Stimulated activated CD8-positive, alpha-beta memory T cell treated with anti-CD3 and anti-CD28 coated beads, Interleukin-15, amount 100 ng/mL, for 24 hours (primary cell): ENCODE measurements at places on chromosomes 2 and 18.

DNA sequence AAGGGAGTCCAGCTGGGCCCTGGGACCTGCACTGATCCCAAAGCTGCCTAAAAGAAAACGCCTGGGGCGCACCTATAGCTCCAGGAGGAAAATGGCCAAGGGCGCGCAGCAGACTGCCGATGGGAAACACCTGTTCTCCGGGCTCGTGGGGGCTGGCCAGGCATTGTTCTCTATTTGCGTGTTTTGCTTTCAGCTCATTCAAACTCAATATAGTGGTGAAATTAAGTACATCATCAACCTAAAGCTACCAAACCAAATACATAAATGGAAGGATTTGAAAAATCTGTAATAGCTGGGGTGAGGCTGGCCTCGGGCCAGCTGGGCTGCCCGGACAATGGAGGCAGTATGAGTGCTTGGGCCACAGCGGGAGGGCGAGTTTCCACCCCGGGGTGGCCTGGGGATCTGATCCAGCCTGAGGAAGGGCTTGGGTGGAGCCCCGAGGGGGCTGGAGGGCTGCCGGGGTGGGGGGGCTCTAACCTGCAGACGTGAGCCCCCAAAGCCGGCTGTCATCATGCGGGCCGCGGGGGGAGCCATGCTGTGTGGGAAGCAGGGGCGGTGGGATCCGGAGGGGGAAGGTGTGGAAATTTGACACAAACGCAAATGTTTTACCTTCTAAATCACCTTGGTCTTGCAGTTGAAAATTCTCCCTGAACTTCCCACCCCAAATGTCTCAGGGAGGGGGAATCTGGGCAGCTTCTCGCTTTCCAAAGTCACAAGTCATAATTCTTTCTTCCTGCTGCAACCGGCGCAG lies 77.6 kb downstream of the ASB1 start:
- DNase-seq = no peak

DNA sequence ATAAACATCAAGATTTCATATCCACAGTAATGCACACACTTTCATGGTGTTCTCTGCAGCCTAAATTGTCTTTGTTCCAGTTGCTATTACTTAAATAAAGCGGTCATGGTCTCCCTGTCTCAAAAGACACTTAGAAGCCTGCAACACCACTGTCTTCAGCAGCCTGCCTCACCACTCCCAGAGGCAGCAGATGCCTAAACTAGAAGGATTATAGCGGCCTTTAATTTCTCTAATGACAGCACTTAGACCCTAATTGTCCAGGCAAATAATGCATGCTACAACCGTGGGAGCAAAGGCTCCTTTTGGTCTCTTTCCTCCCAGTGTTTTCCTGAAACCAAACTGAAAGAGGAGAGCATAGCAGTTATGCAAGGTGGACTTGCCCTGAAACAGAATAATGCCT lies 248.8 kb upstream of the SLC39A10 start:
- no peak for DNase-seq

- no peak for DNase-seq
These were observed 27.6 kb upstream of the SLC40A1 start for GRCh38 chr2:189608170-189608569.

- DNase-seq = no peak
These were observed 60.4 kb upstream of the TWIST2 start for GRCh38 chr2:238787501-238787900.

- no peak for DNase-seq
These were observed 40.9 kb downstream of the ANKRD12 start for GRCh38 chr18:9177466-9177865.

DNA sequence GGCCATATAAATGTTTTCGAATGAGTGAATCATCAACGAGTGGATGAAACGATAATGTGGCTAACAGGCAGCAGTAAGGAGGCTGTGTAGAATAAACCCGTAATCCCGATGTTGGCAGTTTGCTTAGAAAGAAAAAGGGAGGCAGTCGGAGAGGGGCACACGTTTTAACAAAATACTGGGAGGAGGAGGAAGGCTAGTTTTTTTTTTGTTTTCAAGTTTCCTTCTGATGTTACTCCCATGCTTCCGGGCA lies 476 bp upstream of the MSH2 start:
- no peak for DNase-seq

DNA sequence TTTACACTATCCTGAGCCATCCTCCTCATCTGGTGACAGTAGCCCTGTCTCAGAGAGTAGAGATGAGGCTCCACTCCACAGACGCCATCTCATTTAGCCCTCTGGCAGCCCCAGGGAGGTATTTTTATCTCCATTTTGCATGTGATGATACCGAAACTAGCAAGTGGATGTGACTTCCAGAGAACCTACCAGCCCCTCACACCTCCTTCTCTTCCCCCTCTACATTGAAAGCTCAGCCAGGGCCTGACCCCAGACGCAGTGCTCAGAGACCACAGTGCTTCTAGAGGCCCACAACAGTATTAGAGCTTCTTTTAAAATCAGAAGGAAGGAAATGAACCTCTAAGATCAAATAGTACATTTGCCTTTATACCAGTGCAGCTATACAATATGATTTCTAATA lies 8.3 kb downstream of the GYPC start:
- no peak for DNase-seq

- DNase-seq = no peak
These were observed 11.7 kb downstream of the PSTPIP2 start for GRCh38 chr18:46060359-46060841.

DNA sequence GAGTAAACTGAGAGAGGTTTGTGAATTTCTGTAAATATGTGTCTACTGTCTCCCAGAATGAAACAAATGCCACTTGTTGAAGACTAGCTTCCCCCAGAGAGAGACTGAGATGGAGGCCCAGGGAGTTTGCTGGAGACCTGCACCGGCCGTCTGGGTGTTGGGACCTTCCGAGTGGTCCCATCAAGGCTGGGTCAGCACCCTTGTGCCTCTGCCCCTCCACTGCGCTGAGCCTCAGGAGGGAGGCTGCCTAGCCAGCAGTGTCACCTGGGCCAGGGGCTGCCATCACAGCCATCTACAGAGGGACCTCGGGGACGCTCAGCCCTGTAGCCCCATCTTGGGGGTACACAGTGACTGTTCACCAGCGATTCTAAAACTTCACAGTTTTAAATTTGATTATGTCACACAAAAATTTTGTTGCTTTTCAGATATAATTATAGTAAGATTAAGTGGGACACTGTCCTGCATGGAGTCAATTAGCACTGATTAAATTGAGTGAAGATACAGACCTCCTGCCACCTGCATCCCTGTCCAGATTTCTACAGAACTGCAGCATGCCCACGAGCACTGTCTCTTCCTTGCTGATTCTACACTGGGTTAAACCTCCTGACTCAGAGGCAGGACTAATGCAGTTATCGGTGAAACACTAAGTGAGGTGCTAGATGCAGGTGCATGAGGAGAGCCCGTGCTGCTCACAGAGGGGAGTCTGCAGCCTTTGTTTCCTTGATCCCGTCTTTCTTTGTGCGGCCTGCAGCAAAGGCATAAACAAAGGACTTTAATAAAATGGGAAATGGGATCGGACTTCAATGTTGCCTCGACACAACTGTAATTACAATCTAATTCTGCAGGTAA lies 50.5 kb downstream of the TMEM18 start:
- no peak for DNase-seq

DNA sequence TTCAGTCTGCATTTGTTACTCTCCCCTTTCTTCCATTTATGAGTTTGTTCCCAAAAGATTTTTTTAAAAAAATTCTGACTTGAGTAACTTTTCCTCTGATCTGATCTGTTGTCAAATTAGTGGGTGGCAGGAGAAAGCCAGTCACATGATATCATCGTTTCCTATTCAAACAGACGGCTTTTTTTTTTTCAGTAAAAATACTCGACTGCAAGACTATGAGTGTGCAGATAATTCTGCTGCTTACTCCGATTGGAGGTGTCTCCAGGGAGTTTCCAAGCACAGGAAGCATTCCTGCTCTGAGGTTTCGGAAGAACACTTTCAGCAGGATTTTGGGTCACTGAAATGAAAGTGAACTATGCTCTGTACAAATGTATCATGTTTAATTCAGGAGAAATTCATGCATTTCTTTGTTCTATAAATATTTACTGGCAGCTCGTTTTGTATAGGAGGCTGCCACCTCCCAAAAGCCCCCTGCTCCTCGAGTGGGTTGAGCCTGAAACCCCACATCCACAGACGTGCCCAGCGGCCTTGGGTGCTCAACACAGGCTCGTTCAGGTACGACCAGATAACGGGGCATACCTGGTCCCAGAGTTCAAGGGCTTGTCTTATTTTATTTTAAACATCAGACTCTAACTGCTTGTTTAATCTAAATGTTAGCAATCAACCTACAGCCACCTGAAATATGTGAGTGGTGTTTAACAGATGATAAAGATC lies 126.9 kb upstream of the ZNF516 start:
- DNase-seq = no peak

DNA sequence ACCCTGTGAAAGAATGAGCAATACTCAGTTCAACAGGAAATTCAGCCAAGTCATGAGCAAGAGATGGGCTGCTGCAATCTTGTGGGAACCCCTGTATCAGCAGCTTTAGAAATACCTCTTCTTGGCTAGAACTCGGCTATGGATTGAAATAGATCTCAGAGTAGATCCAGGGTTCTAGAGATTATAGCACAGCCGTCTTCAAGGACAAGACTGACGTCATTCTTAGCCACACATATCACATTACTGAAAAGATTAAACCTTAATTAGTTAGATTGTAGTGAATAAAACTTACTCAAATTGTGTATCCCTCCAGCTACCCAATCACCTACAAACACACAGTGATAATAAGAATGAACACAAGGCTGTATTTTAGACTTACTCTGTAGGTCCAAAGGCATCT lies 776.4 kb downstream of the EPHA4 start:
- DNase-seq = no peak

- no peak for DNase-seq
These were observed 105.9 kb upstream of the SIX2 start for GRCh38 chr2:45115181-45115580.

DNA sequence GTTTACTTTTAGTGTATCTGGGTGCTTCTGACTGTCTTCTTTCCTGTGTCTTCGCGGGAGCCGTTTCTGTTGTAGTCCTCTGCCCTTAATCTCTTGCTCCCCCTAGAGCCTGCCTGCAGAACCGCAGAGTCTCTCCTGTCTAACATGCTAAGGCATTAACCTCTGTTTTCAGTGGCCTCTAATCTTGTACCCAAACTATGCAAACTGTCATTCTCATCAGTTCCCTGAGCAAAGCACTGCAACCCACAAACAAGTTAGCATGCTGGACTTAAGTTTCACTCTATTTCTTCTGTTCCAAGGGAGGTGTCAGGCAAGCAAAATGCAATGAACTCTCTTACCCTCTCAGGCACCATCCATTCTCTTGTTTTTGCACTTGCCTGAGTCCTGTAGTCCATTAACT lies 138.4 kb downstream of the OTX1 start:
- no peak for DNase-seq

- no peak for DNase-seq
These were observed 66.1 kb downstream of the ASB1 start for GRCh38 chr2:238492840-238493239.

- DNase-seq = no peak
These were observed 43.0 kb upstream of the COL5A2 start for GRCh38 chr2:189222468-189223105.

GRCh38 chr2:120904830-120905234 lies 169.2 kb downstream of the GLI2 start:
- DNase-seq = no peak

- no peak for DNase-seq
These were observed 28.5 kb upstream of the TMBIM1 start for GRCh38 chr2:218320704-218321336.

DNA sequence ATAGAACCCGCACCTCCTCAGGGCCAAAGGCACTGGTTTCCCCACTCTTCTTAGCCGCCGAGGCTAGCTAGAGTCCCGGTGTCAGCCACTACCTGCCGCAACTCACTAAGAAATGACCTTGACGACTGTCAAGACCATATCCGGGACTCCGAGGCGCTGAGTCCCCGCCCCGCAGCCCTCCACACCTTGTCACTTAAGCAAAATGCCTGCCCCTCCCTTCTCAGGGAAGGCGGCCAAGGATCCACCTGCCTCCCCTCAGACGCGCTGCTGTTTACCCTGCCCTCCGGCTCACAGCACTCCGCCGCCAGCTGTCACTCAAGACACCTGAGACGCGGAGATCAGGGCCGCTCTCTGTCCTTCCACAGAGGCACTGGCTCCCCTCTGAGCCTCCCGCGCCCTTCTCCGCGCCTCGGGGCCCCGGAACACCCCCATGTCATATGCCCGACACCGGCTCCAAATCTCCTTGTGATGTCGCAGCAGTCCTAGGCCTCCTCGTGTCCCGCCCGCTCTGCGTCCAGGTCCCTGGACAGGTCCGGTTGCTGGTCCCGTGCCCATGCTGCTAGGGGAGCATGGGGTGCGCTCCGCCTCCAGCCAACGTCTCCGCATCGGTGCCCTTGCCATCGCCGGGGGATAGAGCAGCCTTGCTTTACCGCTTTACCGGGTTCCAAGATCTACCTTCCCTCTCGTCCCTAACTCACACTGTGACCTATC lies 32.5 kb upstream of the REG3G start:
- DNase-seq = no peak

GRCh38 chr2:46309052-46309953 lies 12.1 kb downstream of the EPAS1 start:
- DNase-seq = no peak

- no peak for DNase-seq
These were observed 444.2 kb downstream of the EIPR1 start for GRCh38 chr2:2933426-2933825.

DNA sequence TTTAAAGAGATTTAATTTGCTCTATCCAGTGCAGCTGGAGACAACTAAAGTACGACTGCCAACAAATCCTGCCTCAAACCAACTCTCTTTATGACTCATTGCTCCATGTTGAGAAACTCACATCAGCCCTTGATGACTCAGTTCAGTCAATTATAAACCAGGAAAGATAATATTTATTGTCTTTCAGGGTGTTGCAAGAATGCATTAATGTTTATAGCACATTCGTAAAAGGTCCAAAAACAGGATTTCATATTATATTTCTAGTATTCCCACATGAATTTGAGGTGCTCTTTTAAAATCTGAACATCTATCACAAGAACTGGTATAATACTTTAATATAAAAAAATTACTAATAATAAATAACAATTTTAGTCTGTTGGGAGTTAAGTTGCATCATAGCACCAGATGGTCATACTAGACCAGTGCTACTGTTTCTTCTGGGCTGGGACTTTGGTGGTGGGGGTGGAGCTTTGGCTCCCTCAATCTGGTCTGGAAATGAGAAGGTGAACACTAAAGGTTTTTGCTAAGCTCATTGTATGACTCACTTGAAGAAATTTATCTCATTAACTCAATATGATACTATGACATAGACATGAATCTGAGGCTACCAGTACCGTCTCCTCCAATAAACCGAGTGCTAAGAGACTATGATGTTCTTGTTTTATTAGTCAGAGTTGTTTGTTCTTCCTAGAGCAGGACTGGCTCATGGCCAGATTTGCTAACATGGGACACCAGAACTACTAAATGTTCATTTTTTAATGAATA lies 26.6 kb upstream of the MAP3K20 start:
- DNase-seq = no peak

DNA sequence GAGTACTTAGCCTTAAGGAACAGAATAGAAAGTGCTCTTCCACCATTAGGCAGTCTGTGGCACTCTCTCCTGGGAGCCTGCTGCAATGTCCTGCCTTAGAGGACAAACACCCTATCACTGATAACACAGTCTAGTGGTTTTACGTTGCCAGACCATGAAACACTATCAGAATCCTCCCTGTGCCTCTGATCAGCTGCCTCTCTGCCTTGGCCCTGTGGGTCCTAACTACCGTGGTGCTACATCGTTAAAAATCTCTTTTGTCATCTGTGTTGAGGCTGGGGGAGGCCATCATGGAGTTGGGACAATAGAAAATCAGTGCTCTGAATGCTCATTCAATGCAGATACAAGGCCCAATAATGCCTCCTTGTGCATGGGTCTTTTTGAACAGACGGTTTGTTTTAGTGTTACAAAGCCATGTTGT lies 11.9 kb upstream of the APCDD1 start:
- DNase-seq = no peak
